Activated T-cell treated with anti-CD3 and anti-CD28 coated beads for 48 hours (primary cell): ENCODE measurements at places on chromosomes 1 and 21.

DNA sequence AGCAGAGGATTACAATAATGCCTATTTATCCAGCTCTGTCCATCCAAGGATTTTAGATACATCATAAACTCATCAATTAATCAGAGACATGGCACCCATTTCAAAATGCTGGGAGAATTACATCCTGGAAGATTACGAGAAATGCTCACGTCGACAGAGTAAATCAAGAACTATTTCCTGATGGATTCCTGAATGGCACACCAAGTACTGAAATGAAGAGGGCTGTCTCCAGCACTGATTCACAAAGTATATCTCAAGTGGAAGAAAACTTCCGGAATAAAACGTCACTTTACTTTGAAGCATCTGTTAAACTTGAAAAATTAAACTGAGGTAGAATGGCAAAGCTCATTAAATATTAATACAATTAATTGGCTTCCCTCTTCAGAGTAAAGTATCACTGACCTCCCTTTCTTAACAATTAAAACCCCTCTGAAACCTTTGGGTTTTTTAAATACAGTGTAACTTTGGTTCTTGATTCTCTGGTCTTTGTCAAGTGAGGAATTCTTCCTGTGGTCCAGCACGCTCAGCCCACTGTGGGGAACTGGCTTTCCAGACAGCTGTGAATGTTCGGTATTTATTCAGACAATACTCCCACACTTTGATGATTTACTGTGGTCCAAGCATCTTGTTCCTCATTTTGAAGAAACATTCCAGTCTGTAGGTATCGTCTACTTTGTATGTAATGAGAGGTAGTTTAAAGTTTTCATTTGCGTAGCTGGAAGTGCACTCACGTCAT lies 288.0 kb downstream of the NFIA start:
- no peak for DNase-seq

DNA sequence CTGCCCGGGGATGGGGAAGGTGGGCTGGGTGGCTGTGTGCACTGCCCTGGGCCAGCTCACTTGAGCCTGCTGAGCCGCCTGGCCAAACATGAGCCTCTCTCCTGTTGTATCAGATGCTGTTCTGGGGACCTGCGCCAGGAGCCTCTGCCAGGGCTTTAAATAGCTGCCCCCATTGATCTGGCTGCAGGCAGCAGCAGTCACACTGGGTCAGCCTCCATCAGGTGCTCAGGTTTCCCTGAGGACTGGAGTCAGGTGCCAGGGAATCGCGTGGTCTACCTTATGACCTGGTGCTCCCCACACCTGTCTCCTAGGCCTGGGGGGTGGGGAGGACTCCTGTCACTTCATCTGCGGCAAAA lies 700 bp upstream of the CCDC28B start:
- no peak for DNase-seq

DNA sequence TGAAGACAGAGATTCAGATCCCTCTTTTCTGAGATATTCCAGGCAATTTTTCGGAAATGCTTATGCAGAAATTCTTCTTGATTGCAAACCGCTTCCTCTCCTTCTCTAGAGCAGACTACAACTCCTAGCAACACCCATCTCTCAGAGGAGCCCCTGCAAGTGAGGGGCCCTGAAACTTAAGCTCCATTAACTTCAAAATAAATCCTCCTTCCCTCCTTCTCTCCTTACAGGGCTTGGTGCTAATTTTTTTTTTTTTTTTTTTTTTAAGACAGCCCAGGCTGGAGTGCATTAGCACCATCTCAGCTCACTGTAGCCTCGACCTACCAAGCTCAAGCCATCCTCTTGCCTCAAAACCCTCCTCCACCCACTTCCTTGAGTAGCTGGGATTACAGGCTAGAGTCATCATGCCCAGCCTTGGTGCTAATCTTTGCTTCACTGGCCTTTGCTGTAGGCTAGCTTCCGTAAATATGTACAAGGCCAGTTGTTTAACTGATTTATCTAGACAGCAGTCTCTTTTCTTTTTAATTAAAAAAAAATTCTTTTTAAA lies 30.2 kb upstream of the SFPQ start:
- DNase-seq = no peak

GRCh38 chr21:17416139-17416538 lies 96.7 kb upstream of the CXADR start:
- no peak for DNase-seq

DNA sequence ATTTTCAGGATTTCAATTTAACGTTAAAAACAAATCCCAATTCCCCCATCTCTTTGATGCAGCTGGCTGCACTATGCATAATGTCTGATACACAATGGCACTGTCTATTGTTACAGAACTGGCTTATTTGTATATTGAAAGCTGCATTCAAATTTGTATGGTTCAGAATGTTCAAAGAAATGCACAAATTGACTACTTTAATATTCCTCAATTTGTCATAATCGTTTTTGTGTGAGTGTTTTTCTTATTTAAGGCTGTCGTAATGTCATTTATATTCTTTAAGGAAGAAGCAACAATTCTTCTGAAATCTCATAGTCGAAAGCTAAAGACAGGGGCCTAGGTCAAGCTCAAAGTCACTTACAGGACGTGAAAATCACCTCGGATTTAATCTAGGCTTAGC lies 341.4 kb upstream of the ZRANB2 start:
- no peak for DNase-seq
